Midbrain (tissue), 1 donor: ENCODE measurements at places on chromosomes 4 and X.

GRCh38 chr4:148215202-148215601 is 227.0 kb downstream of the NR3C2 start:
- no peak for DNase-seq

- DNase-seq, result no peak
These were observed 56.7 kb downstream of the FNIP2 start for GRCh38 chr4:158825433-158826036.

DNA sequence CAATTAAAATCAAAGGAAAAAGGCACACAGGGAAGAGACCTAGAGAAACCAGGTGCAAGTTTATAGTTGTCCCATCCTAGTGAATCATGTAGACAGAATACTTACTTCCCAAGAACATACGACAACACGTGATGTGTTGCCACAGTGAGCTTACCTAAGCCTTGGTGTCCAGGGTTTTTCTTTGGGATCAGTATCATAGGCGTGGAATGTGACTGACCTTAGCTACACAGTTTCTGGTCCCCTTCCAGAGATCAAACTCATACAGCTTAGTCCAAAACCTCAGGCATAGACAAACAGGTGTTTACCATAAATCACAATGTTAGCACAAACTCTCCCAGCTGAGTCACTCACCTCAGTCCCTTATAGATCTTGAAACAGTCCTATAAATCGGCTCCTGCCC is 17.7 kb downstream of the SLC25A31 start:
- no peak for DNase-seq

DNA sequence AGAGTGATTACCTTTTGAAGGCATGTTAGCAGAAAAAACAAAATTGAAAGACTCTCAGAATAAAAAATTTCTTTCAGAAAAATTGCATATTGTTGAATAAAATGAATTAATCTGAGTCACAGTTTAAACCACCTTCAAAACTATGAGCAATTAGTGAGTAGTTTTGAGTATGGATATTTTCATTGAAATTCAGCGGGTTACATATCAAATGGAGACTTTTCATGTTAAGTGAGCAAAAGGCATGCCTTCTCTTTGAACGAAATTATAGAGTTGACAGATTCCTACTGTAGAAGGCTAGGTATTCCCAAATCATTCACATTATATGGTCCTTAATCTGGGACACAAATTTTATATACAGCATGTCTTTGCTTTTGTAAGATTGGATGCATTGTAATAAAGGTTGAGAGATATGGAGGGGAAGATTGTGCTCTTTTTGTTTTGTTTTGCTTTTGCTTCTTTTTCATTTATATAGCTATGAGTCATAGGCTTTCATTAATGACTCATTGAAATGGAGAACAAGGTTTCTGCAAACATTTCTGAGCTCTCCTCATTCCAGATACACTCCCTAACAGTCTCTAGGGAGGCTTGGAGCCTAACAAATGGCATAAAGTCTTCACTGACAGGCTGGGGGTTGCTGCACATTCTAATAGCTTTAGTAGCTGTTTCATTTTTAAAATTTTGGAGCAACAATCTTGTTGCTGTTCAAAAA is 21.6 kb downstream of the PCDH18 start:
- no peak for DNase-seq

DNA sequence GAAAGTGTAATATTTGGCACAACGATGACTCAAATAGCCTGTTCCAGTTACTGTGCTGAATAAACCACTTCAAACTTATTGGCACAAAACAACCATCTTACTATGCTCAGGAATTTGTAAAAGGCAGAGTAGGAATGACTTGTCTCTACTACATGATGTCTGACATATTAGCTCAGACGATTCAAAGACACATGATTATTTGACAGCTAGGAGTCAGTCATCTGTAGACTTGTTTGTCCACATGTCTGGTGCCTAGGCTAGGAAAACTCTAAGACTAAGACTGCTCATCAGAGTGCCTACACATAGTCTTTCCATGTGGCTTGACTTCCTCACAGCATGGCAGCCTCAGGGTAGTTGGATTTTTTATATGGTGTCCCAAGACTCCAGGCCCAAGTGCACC is 154.5 kb downstream of the FANCB start:
- DNase-seq, result no peak

- peak; percentile 43 for DNase-seq
These were observed 559 bp upstream of the FAM47E start for GRCh38 chr4:76250962-76251361.
